ENCODE measurements at places on chromosomes 7 and 10.

- DNase-seq: no peak
Observed at GRCh38 chr7:65449505-65449852, 75.8 kb downstream of the ZNF92 start.

- no peak for DNase-seq
Observed at GRCh38 chr10:70827086-70827757, 11.5 kb downstream of the SGPL1 start.

DNA sequence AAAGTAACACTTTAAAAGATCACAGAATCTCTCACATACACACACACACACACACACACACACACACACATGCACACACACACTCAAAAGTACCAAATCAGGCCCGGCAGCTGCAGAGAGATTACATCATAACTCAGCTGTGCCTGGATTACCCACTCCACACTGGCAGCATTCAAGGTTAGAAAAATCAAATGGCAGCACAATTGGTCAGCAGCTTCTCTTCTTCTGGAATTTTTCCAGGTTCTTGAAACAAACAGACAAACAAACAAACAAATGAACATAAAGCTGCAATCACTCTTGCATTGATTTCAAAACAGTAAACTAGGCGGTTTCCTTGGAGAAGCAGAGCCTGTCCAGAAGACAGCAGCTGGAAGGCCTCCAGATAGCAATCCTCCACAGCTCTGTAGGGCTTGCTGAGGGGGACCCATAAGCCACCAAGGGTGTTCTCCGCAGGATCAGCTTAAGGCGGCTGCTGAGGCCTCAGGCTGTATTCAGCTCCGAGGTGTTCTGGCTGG lies 24.5 kb upstream of the FAM133B start:
- no peak for DNase-seq

- DNase-seq: no peak
Observed at GRCh38 chr7:106313456-106313901, 28.7 kb upstream of the NAMPT start.

- no peak for DNase-seq
Observed at GRCh38 chr7:84058311-84059076, 136.1 kb downstream of the SEMA3A start.

- no peak for DNase-seq
Observed at GRCh38 chr10:115982076-115982475, 290.9 kb downstream of the GFRA1 start.

- no peak for DNase-seq
Observed at GRCh38 chr10:35165136-35165535, 38.5 kb downstream of the CREM start.

- no peak for DNase-seq
Observed at GRCh38 chr10:16470747-16471146, 33.9 kb downstream of the PTER start.

DNA sequence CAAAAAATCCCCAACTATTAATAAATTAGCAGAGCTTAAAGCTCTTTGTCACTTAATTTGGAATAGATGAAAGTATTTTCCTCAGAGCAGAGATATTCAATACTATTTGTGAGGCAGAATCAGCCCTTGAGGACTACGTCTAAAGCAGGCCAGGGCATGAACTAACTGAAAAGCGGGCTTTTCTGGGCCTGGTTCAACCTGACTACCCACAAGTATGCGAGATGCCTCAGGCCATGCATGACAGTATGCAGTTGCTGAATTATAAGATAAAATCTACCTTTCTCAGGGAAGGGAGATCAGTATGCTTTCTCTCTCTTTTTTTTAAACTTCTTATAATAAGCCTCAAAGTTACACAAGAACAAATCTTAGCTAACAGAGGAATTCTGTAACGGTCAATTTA lies 20.1 kb downstream of the TMEM168 start:
- no peak for DNase-seq

DNA sequence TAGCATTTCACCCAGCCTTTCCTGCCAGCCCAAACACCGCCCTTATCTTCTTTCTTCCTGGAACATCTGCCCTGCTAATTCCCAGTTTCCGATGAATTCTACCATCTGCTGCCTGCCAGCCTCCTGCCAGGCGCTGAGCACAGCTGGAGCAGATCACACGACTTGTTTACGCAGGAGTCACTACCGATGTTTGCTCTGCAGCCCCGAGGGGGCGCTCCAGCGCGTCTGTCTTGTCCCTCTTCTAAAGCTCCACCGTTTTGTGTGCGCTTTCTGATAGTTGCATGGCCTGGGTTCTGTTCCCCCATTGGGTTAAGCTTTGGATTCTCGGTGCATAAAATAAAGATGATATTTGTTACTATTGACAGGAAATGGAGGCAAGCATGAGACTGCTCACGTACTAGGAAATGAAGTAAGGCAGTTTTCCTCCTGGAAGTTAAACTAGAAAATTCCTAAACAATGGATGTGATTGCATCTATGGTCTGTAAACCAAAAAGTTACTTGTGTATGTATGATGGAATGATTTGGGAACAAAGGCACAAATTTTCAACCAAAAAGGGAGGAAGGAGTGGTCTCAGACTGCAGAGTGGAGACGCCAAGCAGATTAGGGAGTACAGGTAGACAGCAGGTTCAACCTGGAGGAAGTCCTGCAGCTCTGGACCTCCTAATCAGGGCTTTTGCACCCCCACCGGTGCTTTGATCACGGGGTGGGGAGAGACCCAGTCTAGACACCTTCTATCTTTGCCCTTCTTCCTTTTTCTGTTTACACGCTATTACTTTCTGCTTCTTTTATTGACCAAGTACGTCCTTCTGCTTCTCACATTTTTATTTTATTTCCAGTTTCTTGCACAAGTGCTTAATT lies 2.2 kb upstream of the RBM17 start:
- peak; percentile 86 for DNase-seq

- no peak for DNase-seq
Observed at GRCh38 chr7:95951531-95951930, 179.2 kb downstream of the DYNC1I1 start.

- DNase-seq: no peak
Observed at GRCh38 chr7:102306916-102307677, 20.4 kb downstream of the SH2B2 start.

DNA sequence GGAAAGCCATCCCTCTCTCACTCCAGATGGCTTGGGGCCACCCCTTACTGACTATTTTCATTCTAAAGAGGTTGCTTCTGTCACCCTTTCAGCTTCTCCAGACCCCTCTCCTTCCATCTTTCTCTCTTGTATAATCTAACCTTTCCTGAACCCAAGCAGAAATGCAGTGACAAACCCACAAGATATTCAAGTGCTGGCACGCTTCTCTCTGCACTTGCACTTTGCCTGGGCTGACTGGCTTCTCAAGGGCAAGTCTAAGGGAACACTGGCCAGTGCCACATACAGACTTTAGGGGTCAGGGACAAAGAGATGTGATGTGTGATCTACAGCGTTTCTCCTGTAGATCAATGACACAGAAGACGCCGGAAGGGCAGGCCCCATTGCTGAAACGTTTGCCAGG lies 150.4 kb upstream of the LANCL2 start:
- no peak for DNase-seq

- no peak for DNase-seq
Observed at GRCh38 chr10:117443686-117444041, 68.4 kb upstream of the PDZD8 start.

DNA sequence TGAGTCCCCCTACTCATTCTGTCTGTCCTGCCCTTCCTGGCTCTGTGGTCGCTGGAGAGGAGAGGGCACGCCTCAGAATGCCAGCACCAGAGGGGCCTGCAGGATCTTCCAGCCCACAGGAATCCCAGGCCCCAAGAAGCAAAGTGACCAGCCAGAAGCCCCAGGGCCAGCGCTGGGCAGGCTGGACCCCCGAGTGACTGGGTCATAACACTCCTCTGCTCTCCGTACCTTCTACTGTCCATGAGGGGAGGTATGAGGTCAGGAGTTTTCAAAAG lies 102.6 kb upstream of the GPR26 start:
- no peak for DNase-seq

GRCh38 chr7:122364761-122365280 lies 60.3 kb upstream of the FEZF1 start:
- DNase-seq: no peak

GRCh38 chr10:78567680-78568455 lies 500.9 kb upstream of the ZMIZ1 start:
- DNase-seq: no peak

Measured in stimulated activated CD8-positive, alpha-beta memory T cell treated with anti-CD3 and anti-CD28 coated beads, Interleukin-2, amount 100 ng/mL, for 48 hours (primary cell).